A549 treated with AZD2906 at 1 μM for 4 hours (cell line): ENCODE measurements at places on chromosomes 12 and 14. TPM values are rescaled to one million over a fixed set of nuclear protein-coding genes. Genes with fewer than 3 reads are reported as not detected.

Gene PSMA6
- total RNA-seq = 268 to 316 TPM (median 276 TPM) in 5 replicates

Gene ADCY4
- not detected in 5 replicates for total RNA-seq

Gene DPY19L2
- 1.1 to 2.2 TPM (median 1.3 TPM) in 5 replicates for total RNA-seq

Gene GLIPR1L1
- not detected in 5 replicates for total RNA-seq

Gene SLC4A8
- 0.91 to 1.5 TPM (median 1.3 TPM) in 5 replicates for total RNA-seq
